Activated naive CD4-positive, alpha-beta T cell treated with anti-CD3 and anti-CD28 coated beads, Interleukin-2, amount 50 U/mL, for 72 hours (primary cell): ENCODE measurements at places on chromosomes 4 and X. TPM values are rescaled to one million over a fixed set of nuclear protein-coding genes. Genes with fewer than 3 reads are reported as not detected.

Gene NAT8L
- total RNA-seq, result 0.99 TPM

Gene SMIM10L2A
- total RNA-seq, result 0.18 TPM

Gene RIBC1
- 0.80 TPM for total RNA-seq

Gene ITM2A
- 131 TPM for total RNA-seq

Gene IQCM
- total RNA-seq, result not detected

Gene PNPLA4
- total RNA-seq, result 12.0 TPM

Gene CCDC158
- total RNA-seq, result not detected

Gene CXCL11
- 0.21 TPM for total RNA-seq
